Femur (tissue), 1 donor: ENCODE measurements at places on chromosomes 13 and 19.
A peak's percentile ranks its signal among the peaks of the same experiment; 100 is the strongest.

- DNase-seq, result no peak
Observed at GRCh38 chr19:41480336-41480735, 37.4 kb downstream of the ERICH4 start.

DNA sequence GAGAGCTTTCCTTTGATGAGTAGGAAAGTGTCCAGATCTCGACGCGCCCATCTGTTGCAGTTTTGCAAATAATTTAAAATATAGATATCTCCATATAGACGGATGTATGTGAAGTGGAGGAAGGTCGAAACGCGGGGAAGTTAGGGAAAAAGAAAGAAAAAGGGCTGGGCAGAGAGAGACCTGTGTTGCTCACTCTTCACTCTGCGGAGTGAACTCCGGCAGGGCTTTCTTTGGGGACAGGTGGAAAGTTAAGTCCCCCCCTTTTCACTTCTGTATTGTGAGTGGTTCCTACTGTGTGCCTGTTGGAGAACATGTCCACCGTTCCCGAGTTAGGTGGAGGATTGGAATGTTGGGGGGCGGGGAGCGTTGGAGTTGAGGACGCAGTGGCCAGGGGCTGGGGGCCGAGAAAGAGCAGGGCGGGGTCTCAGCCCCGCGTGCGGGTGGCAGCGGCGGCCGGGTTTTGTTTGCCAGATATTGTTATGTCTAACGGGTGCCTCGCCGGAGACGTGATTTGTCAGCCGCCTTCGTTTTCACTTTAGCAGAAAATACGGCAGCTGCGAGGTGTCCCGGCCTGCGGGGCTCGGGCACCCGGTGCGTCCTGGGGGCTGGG is 145.1 kb upstream of the ZNF536 start:
- peak; percentile 42 for DNase-seq

GRCh38 chr13:72586518-72586917 is 140.9 kb downstream of the MZT1 start:
- no peak for DNase-seq

- DNase-seq, result no peak
Observed at GRCh38 chr13:31807090-31807541, 67.8 kb downstream of the RXFP2 start.

DNA sequence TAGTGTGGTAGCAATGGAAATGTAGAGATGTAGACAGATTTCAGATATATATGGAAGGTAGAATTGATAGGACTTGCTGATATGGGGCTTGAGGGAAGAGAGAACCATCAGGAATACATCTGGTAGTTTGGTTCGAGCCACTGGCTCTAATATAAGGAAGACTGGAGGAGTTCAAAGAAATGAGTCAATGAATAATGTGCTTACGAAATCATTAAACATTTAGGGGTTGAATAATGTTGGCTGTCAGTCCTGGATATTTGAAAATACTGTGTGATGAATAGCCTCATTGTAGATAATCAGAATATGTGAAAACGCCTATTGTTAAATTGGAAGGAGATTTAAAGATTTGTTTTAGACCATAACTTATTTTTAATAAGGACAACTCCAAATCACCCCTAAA is 21.6 kb downstream of the SGCG start:
- no peak for DNase-seq

- DNase-seq, result peak; percentile 53
Observed at GRCh38 chr19:48290401-48290770, 20.5 kb downstream of the ZNF114 start.
